ENCODE measurements at places on chromosomes 2 and 18.

- no peak for DNase-seq
These were observed 18.8 kb downstream of the HJURP start for GRCh38 chr2:233835230-233836186.

DNA sequence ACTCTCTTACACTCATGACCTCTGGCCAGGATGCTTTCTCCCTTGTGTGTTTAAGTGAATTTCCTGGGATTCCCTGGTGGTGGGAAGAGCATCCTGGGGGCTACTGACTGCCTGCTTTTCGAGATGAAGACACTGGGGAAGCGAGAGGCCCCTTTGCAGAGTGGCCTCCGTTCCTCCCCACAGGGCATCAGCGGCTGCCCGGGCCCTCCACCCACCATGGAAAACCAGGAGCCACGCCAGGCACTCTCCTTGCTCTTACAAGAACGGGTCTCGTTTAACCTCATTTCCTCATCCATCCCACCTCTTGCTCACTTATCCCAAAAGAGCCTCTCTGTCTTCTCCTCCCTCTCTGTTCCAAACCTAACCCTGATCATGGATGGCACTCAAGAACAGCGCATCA is 17.8 kb downstream of the CHST10 start:
- DNase-seq, result no peak

DNA sequence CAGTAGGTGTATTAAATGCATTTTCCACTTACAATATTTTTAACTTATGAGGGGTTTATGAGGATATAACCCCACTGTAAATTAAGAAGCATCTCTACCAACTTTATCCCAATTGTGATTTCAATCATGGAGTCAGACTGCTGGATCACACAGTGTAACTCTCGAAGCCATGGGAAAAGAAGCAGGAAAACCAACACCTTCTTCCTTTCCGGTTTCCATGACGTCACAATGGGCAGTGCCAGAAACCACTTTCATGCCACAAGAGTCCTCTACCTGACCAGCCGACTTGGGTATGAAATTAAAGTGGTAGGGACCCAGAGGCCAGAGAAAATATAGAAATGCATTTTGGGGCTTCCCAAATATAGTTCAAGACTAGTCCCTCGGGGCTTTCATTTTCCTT is 4.2 kb downstream of the RNF152 start:
- no peak for DNase-seq

DNA sequence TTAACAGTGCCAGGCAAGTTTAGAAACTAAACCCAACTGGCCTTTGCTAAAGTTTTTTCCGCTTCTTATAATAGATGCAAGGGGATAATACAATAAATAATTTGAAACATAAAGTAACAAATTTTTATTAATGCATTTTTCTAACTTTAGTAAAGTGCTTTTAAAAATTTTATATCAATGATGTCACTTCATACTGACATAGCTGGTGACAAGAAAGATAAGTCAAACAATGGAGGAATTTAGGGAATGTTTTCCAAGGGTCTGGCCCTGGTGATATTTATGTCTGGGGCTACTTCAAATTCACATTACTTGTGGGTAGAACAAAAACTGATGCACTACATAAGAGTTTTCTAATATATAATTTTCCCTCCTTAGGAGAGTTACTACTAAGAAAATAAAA is 61.2 kb upstream of the CBLN2 start:
- DNase-seq, result no peak

DNA sequence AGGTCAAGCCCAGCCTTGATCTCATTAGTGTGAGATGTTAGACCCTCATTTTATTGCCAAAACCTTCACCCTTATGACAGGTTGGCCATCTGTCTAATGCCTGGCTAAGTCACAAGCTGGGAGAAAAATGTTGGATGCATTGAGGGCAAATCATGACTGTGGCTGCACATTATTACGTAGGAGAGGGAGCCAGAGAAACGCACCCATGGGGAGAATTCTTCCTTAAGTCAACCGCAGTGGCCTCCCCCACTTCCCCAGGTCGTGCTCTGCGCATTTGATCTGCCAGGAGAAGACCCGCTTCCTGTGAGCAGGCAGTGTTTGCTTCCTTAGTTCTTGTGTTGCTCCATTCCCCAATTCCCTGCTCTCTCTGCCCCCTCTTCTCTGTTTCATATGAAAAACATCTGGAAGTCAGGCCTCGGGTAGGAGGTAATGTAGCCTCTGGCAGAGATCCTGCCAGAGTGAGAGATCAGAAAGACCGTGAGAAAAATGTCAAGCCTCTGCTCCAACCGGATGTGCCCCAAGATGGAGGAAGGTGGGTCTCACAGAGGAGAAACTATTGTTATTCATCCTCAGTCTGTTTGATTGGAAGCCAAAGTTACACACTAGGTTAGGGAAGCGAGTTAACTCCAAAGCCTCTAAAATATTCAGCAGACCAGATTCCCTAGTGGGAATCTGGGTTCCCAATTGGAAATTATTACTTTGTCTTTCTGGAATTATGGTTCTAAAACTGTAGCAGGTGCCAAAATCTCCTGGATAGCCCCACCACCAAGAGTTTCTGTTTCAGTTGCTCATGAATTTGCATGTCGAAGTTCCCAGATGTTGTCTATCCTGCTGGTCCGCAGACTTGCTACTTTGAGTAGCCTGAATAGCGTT is 144.3 kb upstream of the PELI1 start:
- no peak for DNase-seq

DNA sequence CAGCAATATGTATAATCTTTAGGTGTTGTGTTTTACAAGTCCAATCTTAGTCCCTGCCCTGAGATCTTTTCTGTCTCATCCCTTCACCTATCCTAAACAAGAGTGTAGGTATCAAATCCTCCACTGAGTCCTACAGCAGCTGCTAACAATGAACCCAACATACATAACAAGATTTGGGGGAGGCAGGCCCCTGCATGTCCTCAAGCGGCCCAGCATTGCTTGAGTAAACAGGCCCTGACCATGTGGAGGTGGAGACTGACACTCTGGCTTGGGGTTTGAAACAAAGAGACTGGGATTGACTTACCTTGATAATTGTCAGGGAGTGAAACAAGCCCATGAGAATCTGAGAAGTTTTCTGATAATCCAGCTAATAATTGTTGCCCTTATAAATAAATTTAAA is 213.4 kb downstream of the STK39 start:
- no peak for DNase-seq

DNA sequence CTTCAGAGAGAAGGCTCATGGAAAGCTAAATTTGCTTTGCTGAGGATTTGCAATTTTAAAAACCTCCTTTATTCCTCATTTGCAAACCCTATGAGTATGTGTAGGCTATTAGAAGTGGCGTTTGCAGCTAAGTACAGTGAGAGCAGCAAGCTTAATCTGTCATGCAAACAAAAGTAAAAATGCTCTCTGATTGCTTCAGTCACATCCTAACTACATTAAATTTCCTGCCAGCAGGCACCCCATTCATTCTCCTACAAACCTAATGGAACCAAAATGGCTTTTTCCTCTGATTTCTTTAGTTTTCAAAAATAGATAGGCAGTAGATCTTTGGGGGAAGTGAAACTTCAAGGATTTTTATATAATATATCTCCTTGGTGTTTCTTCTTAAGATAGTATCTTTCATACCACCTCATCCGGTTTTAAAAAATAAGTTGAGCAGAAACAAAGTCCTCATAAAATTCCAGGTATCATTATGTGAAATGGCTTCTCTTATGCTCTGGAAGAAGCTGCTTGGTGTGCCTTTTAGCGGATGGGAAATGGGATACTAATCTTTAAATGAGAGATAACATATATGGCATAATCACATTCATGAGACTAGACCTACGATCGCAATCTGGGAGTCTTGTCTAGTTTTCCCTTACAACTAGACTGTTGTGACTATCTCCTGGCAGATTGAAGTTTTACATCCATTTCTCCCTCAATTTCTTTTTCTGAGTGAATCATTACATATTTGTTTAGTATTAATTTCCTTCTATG is 49.1 kb downstream of the CLIP4 start:
- no peak for DNase-seq

GRCh38 chr18:63083555-63083954 is 236.0 kb downstream of the BCL2 start:
- no peak for DNase-seq

GRCh38 chr2:48885841-48886240 is 130.3 kb upstream of the LHCGR start:
- no peak for DNase-seq

- no peak for DNase-seq
These were observed 79.5 kb downstream of the FARSB start for GRCh38 chr2:222576171-222577081.

DNA sequence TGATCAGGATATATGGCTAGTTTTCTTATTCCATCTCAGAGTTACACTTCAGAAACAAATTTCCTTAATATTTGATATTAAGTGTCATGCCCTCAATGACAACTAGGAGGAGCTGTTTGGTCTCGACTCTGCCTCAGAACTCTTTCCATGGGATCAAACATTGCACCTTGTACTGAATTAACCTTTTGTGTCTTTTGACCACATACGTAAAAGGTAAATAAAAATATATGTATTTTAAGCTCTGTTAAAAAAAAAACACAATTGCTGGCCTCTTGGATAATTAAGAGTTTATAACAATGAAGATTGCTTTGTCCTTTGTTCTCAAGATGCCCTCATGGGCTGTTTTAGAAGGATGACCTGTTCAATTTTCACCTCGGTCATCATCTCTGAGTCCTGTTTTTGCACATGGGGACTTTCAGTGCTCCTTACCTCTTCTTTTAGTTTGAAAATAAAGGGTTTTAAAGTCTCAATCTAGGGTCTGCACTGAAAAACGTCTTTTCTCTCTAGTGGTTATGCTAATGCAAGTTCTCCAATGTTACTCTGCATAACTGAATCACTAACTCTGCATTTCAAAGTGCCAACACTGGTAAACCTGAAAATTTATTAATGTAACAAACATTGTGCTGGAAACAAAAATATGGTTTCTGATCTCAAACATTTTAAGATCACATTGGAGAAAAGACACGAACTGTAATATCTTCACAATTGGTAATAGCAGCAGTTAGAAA is 18.8 kb upstream of the FN1 start:
- peak; percentile 38 for DNase-seq

DNA sequence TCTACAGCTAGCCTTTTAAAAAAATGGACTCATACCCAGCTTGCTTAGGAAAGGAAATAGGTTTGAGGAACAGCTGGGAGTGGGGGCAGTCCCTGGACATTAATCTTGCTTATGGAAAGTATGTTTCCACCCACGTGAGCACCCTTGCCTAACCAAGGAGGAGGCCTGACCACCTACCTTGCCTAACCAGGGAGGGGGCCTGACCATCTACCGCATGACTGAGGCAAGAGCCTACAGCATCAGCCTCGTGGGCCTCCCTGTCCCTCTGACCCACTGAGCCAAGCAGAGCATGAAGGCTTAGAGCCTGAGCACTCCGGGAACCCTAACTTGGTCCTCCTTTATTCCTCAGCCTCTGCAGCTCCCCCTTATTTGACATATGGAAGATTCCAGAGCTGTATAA is 20.2 kb downstream of the PRKAG3 start:
- DNase-seq, result no peak
